NCI-H524 (cell line): ENCODE measurements at places on chromosomes 2 and 18.
A peak's percentile ranks its signal among the peaks of the same experiment; 100 is the strongest.

DNA sequence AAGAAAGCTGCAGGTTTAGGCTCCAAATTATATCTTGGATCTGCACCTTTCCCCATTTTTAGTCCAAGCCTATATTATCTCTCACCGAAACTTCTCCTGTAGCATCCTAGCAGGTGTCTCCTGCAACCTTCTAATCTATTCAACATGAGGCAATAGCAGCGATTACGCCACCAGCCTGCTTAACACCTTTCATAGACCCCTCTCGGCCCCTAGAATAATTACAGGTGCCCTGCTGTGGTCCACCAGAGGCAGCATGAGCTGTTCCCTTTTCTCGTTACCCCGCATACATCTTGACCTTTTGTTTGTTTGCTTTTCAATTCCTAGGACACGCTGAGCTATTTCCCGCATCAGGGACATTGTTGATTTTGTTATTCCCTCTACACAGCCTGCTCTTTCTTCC lies 361.9 kb downstream of the CYRIA start:
- no peak for DNase-seq

DNA sequence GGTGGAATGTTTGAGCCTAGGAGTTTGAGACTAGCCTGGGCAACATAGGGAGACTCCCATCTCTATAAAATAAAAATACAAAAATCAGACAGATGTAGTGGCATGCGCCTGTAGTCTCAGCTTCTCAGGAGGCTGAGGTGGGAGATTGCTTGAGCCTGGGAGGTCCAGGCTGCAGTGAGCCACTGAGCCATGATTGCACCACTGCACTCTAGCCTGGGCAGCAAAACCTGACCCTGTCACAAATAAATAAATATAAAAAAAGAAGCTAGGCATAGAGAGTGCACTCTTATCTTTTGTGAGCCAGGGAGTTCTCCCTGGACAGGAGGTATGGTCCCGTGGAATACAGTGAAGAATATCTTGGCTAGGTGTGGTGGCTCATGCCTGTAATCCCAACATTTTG lies 11.0 kb upstream of the KYNU start:
- DNase-seq: no peak

GRCh38 chr2:170842785-170843184 lies 26.1 kb downstream of the GAD1 start:
- no peak for DNase-seq

DNA sequence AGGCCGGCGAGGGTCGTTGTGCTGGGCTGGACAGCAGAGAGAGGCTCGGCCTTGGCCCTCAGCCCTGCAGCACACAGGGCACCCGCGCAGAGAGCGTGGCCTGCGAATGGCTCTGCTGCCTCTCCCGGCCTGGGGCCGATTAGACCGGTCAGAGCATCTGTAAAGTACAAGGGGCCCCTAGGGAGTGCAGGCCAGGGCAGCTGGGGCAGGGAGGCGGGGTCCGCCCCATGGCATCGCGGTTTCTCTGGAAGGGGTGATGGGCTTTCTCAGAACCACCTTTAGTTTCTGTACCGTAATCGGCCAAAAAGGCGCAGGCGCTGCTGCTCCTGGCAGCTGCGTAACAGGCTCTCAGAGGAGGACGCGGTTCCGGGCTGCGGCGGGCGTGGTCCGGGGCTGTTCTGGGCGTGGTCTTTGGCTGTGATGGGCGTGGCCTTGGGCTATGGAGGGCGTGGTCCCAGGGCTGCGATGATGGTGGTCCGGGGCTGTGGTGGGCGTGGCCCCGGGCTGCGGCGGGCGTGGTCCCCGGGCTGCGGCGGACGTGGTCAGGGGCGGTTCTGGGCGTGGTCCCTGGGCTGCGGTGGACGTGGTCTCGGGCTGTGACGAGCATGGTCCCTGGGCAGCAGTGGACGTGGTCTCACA lies 1.5 kb upstream of the GPR148 start:
- DNase-seq: peak; percentile 68

GRCh38 chr18:22318745-22319407 lies 98.8 kb downstream of the CTAGE1 start:
- no peak for DNase-seq

DNA sequence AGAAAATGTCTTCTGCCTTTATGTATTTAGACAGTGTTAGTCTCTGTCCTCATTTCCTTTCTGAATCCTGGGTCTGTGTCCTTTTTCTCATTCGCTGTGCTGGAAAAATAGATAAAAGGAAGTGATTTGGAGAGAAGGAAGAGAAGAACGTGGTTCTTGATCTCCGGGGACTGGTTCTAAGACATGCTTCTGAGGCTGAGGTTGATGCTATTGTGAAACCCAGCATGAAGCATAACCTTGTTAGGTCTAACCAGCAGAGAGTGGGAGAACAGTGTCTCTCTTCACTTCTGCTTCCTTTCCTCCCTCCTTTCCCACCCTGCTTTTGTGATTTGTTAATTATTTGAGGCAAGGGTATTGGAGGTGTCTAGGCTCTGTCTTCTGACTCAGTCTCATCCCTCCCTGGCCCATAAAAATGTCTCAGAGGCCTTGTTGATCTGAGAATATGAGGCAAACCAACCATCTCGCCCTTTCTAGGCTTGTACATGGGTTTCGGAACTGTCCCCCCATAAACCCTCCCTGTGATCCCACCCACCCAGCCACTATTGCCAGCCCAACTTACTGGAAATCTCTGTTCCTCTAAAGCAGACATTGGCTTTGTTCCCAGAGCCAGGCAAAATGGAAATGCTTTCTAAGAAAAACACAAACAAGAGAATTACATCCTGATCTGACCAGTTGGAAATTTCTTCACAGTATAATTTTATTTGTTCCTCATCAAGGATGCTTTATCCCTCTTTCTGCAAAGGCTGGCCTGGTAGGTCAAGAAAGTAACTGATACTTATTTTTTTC lies 360.6 kb upstream of the TNP1 start:
- no peak for DNase-seq

GRCh38 chr2:88054782-88055370 lies 707 bp downstream of the KRCC1 start:
- DNase-seq: peak; percentile 40

- DNase-seq: no peak
Measured at GRCh38 chr18:45066210-45066609, 385.5 kb downstream of the SETBP1 start.

GRCh38 chr2:18987592-18988073 lies 370.8 kb downstream of the OSR1 start:
- DNase-seq: peak; percentile 72

DNA sequence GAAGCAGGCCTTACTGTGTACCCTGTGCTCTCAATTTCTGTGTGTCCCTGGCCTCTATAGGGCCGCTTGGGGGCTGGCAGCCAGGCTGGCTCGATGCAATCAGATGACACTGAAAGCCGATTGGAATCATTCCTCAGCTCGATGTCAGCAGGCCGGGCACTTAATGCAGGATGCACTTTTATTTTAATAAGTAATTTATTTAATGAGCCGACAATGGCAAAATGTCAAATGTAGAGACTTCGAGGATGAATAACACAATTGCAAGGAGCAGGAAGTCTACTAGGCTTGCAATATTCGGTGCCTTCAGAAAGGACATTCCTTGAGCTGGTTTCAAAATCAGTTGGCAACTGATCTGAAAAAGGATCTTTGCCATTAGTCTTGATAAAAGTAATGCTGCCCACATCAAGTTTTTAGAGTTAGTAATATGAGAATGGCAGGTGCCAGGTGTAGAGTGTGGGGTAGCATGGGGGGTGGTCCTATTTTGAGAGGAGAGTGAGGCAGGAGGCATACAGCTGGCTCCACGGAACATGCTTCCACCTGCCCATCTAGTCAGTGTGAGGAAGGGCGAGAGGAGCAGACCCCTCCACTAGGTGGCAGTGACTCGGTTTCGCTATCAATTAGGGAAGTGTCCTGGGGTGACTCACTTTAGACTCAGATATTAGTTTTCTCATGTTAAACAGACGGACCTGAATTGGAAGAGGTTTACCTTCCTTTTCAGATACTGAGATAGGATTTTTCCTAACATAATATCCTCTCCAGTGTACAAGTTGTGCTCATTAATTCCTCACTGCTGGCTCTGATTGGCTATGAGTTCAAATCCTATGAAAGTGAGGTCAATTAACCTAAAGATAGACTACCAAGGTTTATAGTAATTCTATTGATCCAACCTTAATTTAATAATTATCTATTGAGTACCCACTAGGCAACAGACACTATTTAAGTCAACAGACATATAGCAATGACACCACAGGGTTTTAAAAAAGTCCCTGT lies 80.9 kb downstream of the NABP1 start:
- peak; percentile 1 for DNase-seq

DNA sequence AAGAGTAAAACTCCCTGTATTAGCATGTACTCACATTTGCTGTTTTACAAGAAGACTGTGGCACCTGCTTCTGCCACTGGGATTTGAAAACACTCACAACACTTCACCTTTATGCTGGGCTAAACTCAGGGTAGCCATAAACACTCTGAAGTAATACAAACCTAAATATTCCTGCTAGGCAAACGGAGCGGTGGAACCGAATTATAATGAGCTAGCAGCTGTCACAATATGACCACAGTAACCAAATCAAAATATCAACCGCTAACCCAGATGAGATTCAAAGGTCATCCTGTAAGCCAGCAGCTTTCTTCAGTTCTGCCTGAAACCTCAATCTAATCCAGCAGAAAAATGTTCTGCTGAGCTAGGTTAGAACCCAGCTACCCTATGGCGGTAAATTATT lies 132.1 kb downstream of the TCF4 start:
- no peak for DNase-seq

DNA sequence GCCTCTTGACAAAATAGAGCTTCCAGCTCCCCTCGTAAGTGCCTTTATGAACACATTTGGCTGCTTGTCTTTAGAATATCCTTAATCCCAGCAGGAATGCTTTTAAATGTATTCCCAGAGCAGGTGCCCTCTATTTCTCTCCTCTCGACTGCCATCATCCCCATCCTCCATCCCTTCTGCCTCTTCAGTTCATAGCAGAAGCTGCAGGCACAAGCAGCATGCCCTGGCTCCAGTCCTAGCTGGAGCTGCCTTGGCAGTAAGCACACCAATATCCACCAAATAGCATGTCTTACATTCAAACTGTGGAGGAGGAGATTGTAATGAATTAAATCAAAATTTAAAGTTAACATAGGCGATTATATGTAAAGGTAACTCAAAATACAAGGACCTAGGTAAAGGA lies 891.3 kb upstream of the SLC39A10 start:
- peak; percentile 15 for DNase-seq

GRCh38 chr2:145228506-145228905 lies 708.6 kb upstream of the ZEB2 start:
- no peak for DNase-seq

DNA sequence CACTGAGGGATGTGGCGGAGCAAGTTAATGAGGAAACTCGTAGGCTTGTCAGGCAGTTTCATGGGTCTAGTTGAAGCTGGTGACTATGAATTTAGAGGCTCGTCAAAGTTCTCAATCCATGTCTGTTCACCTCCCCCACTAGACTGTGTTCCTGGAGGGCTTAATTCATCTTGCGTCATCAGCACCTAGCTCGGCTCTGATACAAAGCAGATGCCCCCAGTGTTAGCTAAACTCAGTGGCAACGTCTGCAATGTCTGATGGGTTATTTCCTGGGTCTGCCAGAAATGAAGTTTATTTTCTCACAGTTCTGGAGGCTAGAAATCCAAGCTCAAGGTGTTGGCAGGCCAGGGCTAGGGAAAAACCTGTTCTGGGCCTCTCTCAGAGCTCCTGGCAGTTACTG lies 140.6 kb downstream of the PID1 start:
- no peak for DNase-seq

DNA sequence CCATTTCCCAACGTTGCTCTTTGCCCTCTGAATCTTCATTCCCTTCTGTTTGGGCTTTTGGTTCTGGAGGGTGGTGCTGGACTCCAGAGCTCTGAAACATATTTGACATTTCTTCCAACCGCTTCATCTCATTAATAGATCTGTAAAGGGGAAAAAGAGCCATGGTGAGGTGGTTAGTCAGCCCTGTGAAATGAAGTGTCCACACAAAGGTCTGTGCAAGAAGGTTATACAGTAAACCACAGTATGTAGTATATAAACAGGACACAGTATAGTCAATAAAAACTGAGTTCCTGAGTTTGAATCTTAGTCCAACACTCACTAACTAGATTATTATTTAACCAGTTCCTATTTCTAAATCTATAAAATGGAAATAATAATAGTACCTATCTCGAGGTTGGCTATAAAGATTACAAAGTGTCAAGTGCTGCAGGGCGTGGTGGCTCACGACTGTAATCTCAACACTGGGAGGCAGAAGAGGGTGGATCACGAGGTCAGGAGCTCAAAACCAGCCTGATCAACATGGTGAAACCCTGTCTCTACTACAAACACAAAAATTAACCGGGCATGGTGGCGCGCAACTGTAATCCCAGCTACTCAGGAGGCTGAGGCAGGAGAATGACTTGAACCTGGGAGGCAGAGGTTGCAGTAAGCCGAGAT lies 13.1 kb downstream of the STARD7 start:
- DNase-seq: no peak
